Activated T-cell treated with anti-CD3 and anti-CD28 coated beads, Interleukin-2, amount 50 U/mL, for 72 hours (primary cell): ENCODE measurements at places on chromosomes 13 and 19.

- no peak for DNase-seq
Observed at GRCh38 chr13:45410001-45410400, 8.2 kb downstream of the SLC25A30 start.

- DNase-seq = no peak
Observed at GRCh38 chr13:62043600-62043999, 628.0 kb upstream of the PCDH20 start.

DNA sequence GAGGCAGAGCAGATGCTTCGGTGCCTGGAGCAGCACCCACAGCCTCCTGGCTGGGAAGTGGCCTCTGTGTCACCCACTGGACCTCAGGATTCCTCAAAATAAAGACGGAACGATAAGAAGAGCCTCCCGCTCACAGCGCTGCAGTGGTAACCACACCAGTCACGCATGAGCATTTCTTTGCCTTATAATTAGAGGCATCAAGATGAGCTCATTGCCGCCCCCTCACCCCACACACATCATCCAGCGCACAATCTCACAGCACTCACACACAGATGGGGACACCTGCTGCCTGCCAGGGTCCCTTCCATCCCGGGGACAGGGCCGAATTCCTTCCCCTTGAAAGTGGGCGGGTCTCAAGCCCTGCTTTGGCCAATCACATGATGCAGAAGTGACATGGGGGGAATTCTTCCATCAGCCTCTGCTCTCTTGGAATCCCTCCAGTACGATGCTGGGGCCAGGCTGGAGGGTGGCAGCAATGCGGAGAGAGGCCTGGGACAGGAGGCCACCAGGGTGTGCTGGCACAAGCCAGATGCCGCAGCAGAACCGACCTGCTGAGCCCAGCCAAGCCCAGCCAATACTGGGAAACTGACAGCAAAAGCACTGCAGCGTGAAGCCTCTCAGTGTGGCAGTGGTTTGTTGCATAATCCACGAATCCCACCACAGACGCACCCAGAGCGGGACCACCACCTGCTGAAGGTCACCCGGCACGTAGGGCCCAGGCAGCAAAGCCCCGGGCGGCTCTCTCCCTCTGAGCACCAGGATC, 16.0 kb downstream of the PIP5K1C start:
- no peak for DNase-seq

DNA sequence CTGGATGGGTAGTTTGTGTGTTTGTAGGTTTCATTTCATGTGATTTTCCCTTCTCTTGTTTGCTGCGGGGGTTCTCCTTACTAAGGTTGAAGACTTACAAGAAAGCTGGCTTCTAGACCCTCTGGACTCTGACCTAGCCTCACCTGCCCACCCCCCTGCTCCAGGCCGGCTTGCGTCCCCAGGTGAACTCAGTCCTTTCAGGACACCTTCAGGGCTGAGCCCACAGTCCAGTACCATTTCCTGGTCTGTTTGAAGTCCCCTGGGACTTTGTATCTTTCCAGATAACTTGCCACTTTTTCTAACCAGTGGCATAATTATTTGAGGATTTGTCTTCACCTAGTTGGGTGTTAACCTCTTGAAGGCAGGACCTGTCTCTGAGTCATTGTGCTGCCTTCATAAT, 51.3 kb upstream of the MCF2L start:
- DNase-seq = no peak

DNA sequence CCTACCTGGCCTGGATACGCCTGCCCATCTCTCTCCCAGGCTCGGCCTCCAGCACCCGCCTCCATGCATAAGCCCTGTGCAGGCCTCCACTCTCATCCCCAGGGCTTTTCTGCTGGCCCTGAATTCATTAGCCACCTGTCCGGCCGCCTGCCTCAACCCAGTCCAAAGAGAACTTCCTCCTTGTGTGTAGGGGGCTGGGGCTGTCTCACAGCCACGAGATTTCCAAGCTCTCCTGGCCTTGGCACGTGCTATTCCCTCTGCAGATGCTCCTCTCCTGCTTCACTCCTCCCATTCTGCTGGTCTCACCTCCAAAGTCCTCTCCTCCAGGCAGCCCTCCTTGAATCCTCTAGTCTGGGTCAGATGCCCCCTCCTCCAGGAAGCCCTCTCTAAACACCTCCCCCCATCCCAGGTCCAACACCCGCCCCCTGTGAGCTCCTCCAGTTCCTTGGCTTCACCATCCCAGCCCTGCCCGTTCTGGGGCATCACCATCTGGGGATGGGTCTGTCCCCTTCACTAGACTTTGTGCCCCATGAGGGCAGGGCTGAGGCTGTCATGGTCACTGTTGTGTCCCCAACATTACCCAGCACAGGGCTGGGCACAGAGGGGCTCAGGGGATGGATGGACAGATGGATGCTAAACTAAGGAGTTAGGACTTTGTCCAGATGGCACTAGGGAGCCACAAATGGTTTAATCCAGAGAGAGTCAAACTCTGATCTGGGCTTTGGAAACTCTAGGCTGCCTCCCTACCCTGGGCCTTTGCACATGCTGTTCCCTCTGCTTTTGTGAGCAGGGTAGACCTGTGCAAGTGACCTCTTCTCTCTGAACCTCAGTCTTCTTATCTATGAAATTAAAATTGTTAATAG, 14.8 kb downstream of the MEIS3 start:
- DNase-seq = no peak

DNA sequence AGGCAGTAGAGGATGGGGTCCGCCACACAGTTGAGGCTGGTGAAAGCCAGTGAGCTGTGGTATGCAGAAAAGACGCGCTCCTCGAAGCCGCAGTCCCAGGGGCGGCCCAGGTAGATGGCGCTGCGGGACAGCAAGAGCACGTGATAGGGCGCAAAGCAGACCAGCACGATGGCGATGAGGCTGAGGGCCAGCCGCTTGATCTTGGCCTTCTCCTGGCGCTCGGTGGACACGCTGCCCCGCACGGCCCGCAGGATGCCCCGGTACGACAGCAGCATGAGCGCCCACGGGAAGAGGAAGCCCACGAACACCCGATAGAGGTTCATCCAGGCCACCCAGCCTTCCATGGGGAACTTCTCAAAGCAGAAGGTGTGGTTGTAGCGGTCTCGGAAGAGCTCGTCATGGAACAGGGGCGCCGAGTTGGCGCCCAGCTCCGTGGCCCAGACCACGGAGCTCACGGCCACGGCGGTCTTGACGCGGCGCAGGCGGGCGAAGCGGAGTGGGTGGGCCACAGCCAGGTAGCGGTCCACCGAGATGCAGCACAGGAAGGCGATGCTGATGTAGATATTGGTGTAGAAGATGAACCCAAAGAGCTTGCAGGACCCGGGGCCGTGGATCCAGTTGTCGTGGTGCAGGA, 6.5 kb upstream of the OPA3 start:
- DNase-seq = peak; percentile 65

DNA sequence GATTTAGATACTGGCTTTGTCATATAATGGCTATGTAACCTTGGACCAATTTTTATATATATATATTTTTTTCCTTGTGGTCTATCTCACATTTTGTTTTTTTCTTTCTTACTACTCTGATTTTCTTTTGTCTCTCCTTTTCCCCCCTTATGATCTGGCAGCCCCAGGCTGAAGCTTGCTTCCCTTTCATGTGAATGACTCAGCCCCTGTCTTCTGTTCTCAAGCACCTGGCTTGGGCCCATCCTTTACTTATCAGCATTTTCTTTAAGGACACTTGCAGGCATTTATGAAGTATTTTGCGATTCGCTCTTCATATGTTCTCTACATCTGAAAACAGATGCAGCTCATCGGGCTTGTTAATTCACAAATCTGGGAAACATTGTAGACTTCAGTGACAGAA, 163.6 kb downstream of the SPRY2 start:
- DNase-seq = no peak

GRCh38 chr19:3580156-3580934, 4.9 kb upstream of the GIPC3 start:
- no peak for DNase-seq

GRCh38 chr13:35342440-35342839, 134.0 kb downstream of the MAB21L1 start:
- DNase-seq = no peak

DNA sequence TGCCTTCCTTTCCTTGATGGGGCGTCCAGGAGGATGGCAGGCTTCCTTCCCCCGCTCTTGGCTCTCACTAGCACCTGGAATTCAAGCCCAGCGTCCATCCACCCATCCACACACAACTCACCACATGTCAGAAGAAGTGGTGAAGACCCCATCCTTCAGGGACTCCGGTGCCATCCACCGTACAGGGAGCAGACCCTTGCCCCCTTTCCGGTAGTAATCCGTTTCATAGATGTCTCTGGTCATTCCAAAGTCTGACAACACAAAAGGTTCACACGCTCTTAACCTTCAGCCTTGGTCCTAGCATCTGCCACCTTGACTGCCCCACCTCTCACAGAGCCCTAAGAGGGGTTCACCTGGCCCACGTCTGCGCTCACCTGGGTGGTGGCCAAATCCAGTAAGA, 51.0 kb downstream of the ZNF557 start:
- DNase-seq = no peak

DNA sequence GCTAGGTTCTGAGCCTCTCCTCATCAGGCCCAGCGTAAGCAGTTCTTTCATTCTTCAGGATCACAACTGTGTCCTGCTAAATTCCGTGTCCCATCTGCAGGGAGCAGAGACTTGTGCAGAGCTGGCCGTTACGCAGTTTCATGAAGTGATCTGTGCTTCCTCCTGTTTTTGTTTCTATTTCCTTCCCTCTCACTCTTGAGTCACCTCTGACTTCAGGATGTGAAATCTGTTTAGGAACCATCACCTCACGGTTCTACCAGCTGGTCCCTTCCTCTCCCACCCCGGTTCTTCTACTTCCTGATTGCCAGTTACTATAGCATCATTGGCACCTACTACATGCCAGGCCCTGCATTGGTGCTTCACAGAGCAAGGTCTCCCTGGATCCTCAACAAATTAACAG, 8.5 kb downstream of the MAU2 start:
- no peak for DNase-seq

- DNase-seq = no peak
Observed at GRCh38 chr19:14519860-14520407, 1.7 kb upstream of the DNAJB1 start.

DNA sequence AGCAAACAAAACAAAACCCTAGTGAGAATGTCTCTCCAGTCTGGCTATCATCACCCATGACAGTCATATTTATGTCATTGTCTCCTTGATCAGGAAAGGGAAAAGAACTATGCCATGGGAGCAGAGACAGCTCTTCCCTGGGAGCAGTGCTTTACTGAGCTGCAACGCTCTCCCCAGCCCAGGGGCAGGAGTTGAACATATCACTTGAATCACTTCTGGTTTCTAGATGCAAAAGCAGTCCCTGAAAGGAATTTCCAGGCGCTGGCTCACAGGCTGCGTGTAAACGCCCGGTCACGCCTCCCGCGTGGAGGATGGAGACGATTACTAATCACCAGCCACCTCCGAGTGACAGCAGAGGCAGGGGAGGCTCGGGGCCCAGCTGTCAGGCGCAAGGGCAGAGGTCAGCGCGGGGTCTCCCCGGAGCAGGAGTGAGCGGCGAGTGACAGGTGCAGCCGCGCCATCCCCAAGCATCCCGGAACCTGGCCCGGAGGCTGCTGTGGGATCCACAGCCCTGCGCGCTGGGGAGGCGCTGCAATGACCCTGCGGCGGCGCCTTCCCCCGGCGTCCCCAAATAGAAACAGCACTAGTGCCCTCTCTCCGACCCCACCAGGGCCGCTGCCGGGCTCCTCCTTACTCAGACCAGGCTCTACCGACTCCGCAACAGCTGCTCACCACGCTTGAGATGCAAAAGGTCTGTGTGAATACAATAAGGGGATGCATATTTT, 23.5 kb upstream of the DCLK1 start:
- no peak for DNase-seq

DNA sequence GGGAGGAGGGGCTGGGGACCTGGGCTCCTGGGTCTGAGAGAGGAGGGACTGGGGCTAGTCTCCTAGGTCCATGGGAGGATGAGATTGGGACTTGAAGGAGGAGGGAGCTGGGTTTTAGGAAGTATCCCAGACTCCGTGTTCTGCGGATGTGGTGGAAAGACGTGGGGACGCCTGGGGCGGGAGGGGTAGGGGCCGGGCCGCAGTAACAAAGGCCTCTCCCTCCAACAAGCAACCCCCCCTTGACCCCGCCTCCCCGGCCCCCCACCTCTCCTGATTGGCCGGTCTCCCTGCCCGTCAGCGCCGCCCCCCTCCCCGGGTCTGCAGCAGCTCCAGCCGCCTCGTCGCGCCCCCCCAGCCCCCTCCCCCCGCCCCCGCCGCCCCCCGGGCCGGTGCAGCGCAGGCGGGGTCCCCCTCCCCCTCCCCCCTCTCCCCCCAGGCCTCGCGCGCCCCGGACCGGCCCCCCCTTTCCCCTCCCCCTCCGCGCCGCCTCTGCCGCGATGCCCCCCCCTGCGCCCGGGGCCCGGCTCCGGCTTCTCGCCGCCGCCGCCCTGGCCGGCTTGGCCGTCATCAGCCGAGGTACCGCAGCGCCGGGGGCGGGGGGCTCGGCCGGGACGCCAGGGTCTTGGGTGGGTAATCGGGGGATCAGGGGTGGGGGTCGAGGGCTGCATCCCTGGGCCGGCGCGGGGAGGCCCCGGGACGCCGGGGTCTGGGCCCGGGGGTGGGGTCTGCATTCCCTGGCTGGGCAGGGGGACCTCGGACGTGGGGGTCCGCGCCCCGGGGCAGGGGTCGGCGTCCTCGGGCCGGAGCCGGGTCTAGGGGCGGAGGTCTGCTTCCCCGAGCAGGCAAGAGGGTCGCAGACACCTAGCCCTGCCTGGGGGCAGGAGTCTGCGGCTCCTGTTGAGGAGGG, at the start of gene IGLON5:
Gene IGLON5, plus strand, starts transcription at position 294 of the 907 bp plus-strand sequence. Its CDS starts 204 bp downstream, at position 498.
- DNase-seq = no peak

- no peak for DNase-seq
Observed at GRCh38 chr13:97076898-97077297, 82.6 kb upstream of the OXGR1 start.

DNA sequence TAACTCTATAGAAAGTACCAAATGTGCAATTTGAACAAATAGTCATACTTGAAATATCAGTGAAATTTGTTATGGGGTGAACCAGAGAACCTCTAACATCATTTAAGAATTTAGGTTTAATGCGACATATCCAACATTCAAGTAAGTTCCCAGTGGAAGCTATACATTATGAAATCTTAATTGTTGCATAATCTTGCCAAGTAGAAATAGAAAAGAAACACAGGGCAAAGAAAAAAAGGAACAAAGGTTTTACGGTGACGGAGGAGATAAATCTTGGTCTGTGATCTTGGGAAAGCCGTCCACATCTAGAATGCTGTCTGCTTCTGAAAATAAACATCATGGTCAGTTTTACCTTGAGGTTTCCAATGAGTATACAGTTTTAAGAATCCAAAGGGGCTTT, 445.7 kb downstream of the RFC3 start:
- no peak for DNase-seq

GRCh38 chr19:42051166-42052115, 18.6 kb downstream of the GRIK5 start:
- DNase-seq = peak; percentile 71

GRCh38 chr19:16252459-16253205, 54.9 kb downstream of the AP1M1 start:
- DNase-seq = no peak

GRCh38 chr13:42377640-42378382, 105.9 kb downstream of the AKAP11 start:
- peak; percentile 62 for DNase-seq

GRCh38 chr13:23349161-23349897, 84.2 kb downstream of the SACS start:
- DNase-seq = no peak
